Activated naive CD8-positive, alpha-beta T cell treated with anti-CD3 and anti-CD28 coated beads, Interleukin-2, amount 50 U/mL, for 24 hours (primary cell): ENCODE measurements at places on chromosomes 3 and 15.

- H3K36me3 ChIP-seq, result no peaks in the 10 kb centered on the region
- DNase-seq, result no peak
- no peak overlapping the region for H3K27ac ChIP-seq
- peaks cover 29% of the 10 kb centered on the region for H3K4me1 ChIP-seq
These were observed 53.9 kb upstream of the HERC1 start for GRCh38 chr15:63887630-63888029.

- H3K4me1 ChIP-seq, result no peaks in the 10 kb centered on the region
- H3K27me3 ChIP-seq, result no peaks in the 10 kb centered on the region
- DNase-seq, result no peak
These were observed 39.9 kb upstream of the ADCY5 start for GRCh38 chr3:123488645-123489347.

DNA sequence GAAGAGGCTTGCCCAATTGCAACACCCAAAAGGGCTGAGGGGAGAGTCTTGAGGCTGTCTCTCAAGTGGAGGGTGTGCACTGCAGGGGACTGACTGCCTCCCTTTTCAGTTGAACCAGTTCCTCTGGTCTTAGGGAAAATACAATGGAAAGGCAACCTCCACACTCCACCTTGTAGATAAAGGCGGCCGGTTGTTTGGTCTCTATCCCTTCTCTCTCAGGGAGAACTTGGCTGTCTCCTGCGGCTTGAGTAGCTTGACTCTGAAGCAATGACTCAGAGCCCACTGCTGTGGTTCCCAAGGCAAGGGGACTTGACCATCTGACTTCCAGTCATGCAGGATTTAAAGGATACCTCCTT is 143.2 kb upstream of the UMPS start:
- no peaks in the 10 kb centered on the region for H3K36me3 ChIP-seq
- H3K4me1 ChIP-seq, result peaks cover 31% of the 10 kb centered on the region
- peaks cover 53% of the 10 kb centered on the region for H3K27me3 ChIP-seq

GRCh38 chr15:65521350-65521749 is 3.9 kb upstream of the DPP8 start:
- H3K4me1 ChIP-seq, result peaks cover 8% of the 10 kb centered on the region
- peaks cover 3% of the 10 kb centered on the region for H3K36me3 ChIP-seq
- H3K27me3 ChIP-seq, result peaks cover 2% of the 10 kb centered on the region
- no peak overlapping the region for H3K4me3 ChIP-seq
- no peak for DNase-seq

- H3K27me3 ChIP-seq, result no peaks in the 10 kb centered on the region
- H3K4me1 ChIP-seq, result no peaks in the 10 kb centered on the region
- DNase-seq, result no peak
- H3K27ac ChIP-seq, result no peak overlapping the region
These were observed 38.6 kb upstream of the TTC14 start for GRCh38 chr3:180563406-180563805.

GRCh38 chr3:158109295-158109803 is 540 bp upstream of the RSRC1 start:
- peak overlapping the region; percentile 75 for H3K27ac ChIP-seq
- peak overlapping the region; percentile 90 for H3K4me3 ChIP-seq
- no peak for DNase-seq
- H3K36me3 ChIP-seq, result peaks cover 19% of the 10 kb centered on the region

- H3K36me3 ChIP-seq, result no peaks in the 10 kb centered on the region
- H3K4me3 ChIP-seq, result peak overlapping the region; percentile 79
- peak overlapping the region; percentile 87 for H3K27ac ChIP-seq
- no peaks in the 10 kb centered on the region for H3K27me3 ChIP-seq
These were observed 1.6 kb downstream of the EIF4E3 start for GRCh38 chr3:71723452-71724170.

DNA sequence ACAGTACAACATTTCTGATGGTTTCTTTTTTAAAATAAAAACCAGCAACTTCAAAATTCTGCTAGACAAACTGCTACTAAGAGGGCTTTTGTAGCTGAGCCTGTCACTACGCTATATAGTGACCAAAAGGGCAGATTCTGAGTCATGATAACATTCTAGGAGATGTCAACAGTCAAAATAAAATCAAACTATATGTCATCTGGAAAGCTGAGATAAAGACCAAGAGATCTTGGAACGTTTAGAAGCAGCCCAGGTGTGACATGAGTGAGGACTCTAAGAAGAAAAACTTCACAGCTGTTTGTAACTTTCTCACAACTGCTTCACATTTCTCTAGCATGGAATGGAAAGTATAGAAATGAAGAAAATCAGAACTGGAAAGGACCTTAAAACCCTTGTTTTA is 84.6 kb downstream of the FILIP1L start:
- no peak overlapping the region for H3K4me3 ChIP-seq

DNA sequence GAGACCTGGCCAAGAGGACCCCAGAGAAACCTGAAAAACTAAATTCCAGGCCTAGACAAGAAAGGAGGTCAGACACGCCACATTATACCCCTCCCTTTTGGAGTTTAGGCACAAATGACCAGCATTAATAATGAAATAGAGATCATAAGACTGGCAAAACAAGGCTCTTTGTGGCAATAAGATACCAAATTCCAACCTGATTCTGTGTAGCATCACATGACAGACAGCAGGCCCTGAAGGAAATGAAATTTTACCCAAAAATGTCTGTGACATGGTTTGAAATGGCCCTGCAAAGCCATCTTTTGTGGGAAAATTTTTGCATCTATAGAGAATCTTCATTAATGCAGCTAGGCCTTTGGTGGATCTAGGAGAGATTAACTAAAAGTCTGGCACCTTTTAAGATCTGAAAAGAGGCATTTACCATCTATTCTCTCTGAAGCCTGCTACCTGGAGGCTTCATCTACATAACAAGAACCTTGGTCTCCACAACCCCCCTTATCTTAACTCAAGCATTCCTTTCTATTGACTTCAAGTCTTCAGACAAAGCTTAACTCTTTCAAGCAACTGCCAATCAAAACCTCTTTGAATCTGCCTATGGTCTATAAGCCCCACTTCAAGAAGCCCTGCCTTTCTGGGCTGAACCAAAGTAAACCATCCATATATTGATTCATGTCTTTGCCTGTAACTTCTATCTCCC is 8.0 kb downstream of the FAM174B start:
- peaks cover 1% of the 10 kb centered on the region for H3K36me3 ChIP-seq
- H3K4me1 ChIP-seq, result no peaks in the 10 kb centered on the region
- H3K27me3 ChIP-seq, result peaks cover 13% of the 10 kb centered on the region
- no peak overlapping the region for H3K4me3 ChIP-seq
- no peak for DNase-seq

DNA sequence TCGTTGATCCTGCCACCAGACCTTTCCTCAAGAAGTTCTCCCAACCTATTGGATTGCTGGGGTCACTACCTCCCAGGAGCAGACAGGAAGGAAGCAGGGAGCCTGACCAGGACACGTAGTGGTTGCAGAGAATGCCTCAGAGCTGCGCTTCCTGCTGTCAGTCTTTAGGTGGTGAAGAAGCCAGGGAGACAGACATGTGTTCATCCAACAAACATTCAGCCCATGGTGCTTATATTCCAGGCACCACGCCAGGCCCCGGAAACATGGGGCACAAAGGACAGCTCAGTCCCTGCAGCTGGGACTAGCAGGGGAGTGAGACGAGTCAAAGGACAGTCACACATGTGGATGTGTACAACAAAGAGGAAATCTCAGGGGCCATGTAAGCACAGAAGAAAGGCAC is 26.0 kb upstream of the CORO2B start:
- no peaks in the 10 kb centered on the region for H3K36me3 ChIP-seq
- no peaks in the 10 kb centered on the region for H3K4me1 ChIP-seq
- H3K4me3 ChIP-seq, result no peak overlapping the region
- H3K27me3 ChIP-seq, result peaks cover 41% of the 10 kb centered on the region
- DNase-seq, result no peak
- no peak overlapping the region for H3K27ac ChIP-seq

DNA sequence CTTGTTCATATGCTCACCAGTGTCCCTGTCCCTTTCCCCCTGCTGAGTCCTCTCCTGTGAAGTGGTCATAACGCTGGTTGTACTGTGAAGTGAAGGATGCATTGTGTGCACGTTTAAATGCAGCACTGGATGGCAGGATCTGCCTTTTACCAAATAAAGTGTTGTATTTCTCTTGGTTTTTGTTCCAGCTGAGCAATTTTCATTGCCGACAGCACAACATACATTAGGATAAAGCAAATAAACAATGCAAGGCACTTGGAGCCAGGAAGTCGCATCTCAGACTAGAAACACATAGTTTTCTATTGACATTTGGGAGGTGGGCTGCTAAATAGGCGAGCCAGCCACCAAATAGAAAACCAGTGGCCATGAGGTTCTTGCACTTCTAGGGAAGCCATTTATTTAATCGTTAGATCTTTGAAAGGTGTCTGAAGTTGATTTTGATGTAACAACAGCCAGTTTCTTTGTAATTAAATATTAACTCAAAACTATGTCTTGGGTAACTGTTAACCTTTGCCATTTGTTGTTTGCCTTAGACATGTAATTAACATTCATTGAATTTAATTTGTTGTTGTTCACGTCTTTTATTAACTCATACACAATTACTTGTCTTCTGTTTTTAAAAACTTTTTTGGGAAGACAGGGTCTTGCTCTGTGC is 185.3 kb downstream of the FNDC3B start:
- no peaks in the 10 kb centered on the region for H3K4me1 ChIP-seq
- H3K36me3 ChIP-seq, result peaks cover 11% of the 10 kb centered on the region
- no peak for DNase-seq
- H3K27me3 ChIP-seq, result no peaks in the 10 kb centered on the region
- no peak overlapping the region for H3K27ac ChIP-seq

DNA sequence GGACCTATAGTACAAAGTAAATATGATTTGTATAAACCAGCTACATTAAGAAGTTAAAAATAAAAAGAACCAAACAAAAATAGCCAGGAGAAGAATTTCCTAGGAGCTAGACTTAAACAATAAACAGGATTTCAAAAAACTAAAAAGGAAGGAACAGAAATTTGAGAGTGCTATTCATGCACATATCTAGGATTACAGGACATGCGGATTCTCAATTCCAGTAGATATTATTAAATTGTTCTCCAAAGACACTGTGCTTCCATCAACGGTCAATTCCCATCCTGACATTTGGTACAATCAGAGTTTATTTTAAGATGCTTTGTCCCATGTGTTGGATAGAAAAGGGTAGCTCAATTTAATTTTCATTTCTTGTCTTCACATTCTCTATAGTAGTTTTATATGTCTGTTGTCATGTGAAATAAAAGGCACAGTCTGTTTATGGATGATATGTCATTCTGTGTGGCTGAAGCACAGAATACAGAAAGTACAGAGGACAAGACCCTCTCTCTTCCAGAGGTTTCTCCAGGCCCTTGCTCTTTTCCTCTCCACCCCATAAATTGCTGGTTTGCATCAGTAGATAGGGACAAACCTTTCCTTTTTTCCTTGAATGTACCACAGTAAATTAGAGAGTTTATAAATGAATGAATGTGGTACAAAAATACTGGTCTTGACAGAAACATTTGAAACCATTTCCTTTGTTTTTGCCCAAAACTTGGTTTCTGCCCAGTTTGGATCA is 3.5 kb downstream of the PLOD2 start:
- no peak overlapping the region for H3K27ac ChIP-seq
- peaks cover 13% of the 10 kb centered on the region for H3K4me1 ChIP-seq
- peaks cover 40% of the 10 kb centered on the region for H3K27me3 ChIP-seq
- no peak for DNase-seq
- no peaks in the 10 kb centered on the region for H3K36me3 ChIP-seq

DNA sequence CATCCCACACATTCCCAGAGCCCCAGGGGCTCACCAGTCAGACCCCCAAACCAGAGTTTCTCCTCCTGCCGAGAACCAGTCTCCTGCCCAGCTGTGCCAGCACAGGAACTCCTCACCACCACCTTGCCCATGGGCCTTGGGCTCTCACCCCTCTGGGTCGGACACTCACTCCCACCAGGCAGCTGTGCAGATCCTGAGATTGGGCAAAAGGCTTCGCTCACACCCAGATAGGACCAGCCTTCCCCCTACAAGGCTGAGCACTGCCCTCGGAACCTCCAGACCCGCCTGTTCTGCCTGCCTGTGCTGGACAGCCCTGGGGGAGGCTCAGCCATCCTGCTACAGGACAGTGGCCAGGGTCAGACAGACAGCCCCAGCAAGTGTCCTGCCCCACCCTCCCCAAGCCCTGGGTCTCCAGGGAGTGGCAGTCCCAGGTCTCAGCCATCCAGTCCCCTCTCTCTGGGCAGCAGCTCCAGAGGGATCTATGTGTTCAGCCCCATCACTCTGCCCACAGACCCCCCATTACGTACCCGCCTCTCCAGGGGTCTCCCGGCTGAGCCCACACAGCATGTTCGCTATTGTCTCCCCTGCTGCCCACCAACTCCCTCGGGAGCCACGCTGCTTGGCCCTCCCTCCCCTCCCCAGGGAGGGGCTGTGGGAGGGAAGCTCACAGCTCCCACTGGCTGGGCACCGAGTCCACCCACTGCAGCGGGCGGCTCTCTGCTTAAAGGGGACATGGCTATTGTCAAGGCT is at the start of gene GRIP2:
GRIP2 (minus strand) TSS at position 601 of the 750 bp plus-strand sequence; CDS start at position 567, 34 bp downstream.
- H3K4me3 ChIP-seq, result no peak within 1 kb of the TSS
- DNase-seq, result no peak
- no peaks in the 10 kb centered on the region for H3K36me3 ChIP-seq
- H3K27ac ChIP-seq, result no peak within 1 kb of the TSS
- H3K4me1 ChIP-seq, result no peaks in the 10 kb centered on the region
- no peaks in the 10 kb centered on the region for H3K27me3 ChIP-seq

- no peaks in the 10 kb centered on the region for H3K27me3 ChIP-seq
- no peak overlapping the region for H3K4me3 ChIP-seq
- no peaks in the 10 kb centered on the region for H3K4me1 ChIP-seq
- no peak overlapping the region for H3K27ac ChIP-seq
These were observed 35.1 kb downstream of the SNTN start for GRCh38 chr3:63687278-63688225.

DNA sequence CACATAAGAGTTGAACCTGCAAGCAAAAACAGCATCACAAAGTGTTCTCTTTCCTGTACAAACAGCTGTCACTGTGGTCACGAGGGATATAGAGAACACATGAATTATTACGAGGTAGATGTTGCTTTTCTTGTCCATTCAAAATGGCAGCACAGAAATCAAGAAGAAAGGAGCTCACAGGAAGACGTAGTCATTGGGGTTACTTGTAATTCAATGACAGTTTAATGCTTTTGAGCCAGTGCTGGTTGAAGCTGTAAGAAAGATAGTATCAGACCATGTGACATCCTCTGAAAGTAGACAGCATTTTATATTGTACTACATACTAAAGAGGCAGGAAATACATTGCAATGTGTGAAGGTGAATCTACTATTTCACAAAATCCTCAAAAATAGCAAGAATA is 140.4 kb downstream of the ABI3BP start:
- H3K36me3 ChIP-seq, result no peaks in the 10 kb centered on the region
- no peaks in the 10 kb centered on the region for H3K4me1 ChIP-seq
- no peak overlapping the region for H3K27ac ChIP-seq
- no peaks in the 10 kb centered on the region for H3K27me3 ChIP-seq
- H3K4me3 ChIP-seq, result no peak overlapping the region
- no peak for DNase-seq

GRCh38 chr3:119340446-119340845 is 46.3 kb downstream of the ARHGAP31 start:
- peaks cover 2% of the 10 kb centered on the region for H3K4me1 ChIP-seq
- no peak for DNase-seq
- H3K36me3 ChIP-seq, result peaks cover 18% of the 10 kb centered on the region
- H3K27me3 ChIP-seq, result no peaks in the 10 kb centered on the region
- no peak overlapping the region for H3K27ac ChIP-seq
